ENCODE measurements at places on chromosomes 6 and 20.

GRCh38 chr6:15536198-15536955 lies 126.5 kb downstream of the DTNBP1 start:
- DNase-seq = no peak

DNA sequence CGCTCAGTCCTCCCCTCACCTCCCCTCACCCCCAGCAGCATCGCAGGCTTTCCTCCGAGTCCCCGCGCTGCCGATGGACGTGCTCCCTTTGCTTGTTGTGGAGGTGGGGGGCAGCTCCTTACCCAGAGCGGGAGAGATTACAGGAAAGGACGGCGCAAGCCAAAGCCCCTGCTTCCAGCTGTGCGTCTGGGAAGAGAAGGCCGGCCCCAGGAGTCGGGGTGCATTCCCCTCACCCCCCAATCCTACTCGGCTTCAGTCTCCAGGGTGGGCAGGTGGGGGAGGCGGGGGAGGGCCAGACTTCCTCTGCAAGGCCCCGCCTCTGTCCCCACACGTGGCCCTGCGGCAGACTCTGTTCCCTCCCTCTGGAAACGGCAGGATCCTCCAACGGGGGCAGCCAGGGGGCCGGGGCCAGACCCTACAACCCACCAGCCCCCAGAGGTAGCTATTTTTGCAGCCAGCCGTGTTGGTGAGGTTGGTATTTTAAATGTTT lies 43.6 kb downstream of the NTSR1 start:
- no peak for DNase-seq

- no peak for DNase-seq
Measured at GRCh38 chr6:31139599-31139998, 733 bp upstream of the PSORS1C2 start.

DNA sequence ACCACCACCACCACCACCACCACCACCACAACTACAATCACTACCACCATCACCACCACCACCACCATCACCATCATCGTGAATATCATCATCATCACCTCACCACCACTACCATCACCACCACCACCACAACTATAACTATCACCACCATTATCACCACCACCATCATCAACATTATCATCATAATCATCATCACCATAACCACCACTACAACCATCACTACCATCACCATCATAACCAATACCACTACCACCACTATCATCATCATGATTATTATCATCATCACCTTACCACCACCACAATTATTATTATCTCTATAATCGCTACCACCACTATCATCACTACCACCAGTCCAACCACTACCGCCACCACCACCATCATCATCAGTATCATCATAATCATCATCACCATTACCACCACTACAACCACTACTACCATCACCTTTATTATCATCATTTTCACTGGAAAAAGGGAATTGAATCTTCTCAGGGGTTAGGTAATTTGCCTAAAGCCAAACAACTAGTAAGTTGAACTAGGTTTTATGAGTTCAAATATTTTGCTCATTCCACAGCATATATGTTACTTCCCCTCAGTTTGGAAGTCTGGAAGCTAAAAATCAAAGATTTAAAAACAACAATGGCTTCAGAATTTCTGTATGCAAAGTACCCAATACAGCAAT lies 8.3 kb downstream of the RIPOR2 start:
- DNase-seq = no peak

DNA sequence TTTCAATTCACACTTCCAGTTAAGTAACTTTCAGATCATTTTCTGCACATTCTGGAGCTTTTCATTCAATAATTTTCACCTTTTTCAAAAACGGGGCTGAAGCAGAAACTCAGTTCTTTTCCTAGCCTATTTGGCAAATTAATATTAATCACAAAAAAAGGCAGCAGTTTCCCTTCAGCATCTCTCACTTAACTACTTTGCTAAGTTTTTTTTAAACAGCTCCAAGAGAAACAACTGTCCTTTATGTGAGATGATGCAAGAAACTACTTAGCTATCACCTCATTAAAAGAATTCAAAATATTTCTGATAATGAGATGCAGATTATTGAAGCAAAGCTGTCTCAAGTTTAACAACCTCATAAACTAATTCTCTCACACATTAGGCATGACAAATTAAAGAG lies 11.8 kb downstream of the CASS4 start:
- DNase-seq = no peak

- DNase-seq = no peak
Measured at GRCh38 chr6:24985323-24985722, 49.6 kb upstream of the RIPOR2 start.

DNA sequence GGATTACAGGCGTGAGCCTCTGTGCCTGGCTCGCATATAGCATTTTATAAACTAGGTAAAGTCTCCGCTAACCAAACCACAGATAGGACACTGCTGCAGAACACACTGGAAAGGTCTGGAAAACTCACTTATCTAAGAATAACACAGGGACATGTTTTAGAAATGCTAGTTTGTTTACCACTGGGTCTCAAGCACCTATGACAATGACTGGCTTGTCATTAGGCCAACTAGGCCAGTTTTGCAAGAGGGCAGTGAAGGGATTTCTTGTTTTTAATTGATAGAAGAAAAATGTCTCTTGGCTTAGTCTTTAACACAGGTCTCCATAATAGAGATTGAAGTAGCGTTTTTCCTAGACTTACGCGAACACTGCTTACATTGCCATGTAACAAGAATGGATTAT lies 201.4 kb downstream of the TMEM242 start:
- DNase-seq = no peak

DNA sequence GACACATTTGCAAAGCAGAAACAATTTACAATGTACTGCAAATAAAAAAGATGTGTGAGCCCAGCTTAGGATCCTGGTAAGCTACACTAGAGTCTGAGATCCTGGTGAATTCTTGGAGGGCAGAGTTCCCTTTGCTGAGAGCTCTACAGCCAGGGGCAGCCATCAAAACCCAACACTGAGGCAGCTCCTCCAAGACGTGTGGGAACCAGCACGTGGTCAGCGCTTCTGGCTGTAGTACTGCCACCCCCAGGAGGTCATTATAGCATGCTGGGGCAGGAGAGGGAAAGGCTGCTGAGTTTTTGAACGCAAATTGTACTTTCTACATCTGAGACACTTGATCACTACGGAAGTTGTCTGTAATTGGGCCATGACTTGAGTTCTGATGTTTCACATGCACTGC lies 131.5 kb downstream of the INSM1 start:
- no peak for DNase-seq

DNA sequence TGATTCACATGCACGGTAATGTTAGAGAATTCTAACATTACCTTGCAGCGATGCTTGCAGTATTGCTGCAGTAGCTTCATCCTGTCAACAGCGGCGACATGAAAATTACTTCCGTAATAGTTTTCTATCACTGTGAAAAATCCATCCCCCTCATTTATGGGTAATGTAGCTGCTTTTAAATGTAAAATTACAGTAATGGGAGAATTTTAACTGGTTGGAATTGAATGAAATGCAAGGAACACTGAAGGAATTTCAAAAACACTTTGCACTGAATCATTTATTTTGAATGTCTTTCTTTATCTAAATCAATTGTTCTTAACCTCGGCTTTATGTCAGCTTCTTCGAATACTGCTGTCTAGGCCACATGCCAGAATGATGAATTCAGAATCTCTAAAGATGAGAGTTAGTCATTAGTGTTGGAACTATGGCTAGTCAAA lies 102.4 kb upstream of the HIVEP1 start:
- no peak for DNase-seq

DNA sequence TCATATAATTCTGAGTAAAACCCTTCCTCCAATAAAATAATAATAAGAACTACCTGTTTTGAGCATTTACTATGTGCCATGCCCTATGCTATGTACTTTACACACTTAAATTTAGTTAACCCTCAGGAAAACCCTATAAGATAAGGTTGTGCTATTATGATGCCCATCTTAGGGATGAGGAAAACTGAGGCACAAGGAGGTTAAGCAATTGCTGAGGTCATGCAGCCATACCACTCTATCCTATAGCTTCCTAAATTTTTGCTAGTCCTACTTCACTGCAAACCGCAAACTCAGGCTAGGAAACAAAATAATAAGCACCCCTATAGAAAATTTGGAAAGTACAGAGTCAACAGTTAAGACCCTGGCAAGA lies 38.9 kb upstream of the GFOD1 start:
- DNase-seq = no peak
